ENCODE measurements at places on chromosomes 1 and 21.
A peak's percentile ranks its signal among the peaks of the same experiment; 100 is the strongest.

- no peak for DNase-seq
These were observed 256.3 kb upstream of the IRF2BP2 start for GRCh38 chr1:234866007-234866866.

DNA sequence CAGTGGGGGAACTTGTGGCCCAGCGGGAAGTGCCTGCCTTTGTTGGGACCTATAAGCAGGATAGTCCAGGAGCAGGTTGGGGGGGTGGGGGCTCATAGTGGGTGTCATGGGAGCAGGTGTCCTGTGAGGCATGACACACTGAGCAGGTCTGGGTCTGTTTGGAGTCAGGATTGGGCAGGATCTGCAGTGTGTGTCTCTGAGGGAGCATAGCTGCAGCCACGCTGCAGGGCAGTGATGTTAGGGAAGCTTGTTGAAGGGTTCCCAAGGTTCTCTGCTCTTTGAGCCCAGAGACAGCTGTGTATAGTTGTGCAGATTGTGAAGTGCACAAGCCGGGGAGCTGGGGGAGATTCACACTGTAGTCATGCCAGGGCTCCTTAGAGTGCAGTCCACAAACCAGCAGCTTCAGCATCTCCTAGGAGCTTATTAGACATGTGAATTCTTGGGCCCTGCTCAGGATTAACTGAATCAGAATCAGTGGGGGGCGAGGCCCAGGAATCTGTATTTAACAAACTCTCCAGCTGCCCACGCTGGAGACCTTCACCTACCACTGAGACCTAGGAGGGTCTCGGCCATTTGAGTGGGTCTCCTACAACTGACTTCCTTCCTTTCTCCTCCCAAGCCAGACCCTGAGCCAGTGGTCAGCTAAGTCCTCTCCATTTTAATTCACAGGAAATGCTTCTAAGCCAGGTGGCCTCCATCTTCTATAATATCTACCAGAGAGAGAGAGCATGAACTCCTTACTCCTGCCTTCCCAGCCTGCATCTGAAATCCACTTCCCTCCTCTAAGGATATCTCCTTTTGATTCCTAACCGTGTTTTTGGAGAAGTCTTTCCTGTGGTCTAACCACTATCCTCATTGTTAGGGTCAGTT, 11.1 kb downstream of the INSRR start:
- DNase-seq, result no peak

DNA sequence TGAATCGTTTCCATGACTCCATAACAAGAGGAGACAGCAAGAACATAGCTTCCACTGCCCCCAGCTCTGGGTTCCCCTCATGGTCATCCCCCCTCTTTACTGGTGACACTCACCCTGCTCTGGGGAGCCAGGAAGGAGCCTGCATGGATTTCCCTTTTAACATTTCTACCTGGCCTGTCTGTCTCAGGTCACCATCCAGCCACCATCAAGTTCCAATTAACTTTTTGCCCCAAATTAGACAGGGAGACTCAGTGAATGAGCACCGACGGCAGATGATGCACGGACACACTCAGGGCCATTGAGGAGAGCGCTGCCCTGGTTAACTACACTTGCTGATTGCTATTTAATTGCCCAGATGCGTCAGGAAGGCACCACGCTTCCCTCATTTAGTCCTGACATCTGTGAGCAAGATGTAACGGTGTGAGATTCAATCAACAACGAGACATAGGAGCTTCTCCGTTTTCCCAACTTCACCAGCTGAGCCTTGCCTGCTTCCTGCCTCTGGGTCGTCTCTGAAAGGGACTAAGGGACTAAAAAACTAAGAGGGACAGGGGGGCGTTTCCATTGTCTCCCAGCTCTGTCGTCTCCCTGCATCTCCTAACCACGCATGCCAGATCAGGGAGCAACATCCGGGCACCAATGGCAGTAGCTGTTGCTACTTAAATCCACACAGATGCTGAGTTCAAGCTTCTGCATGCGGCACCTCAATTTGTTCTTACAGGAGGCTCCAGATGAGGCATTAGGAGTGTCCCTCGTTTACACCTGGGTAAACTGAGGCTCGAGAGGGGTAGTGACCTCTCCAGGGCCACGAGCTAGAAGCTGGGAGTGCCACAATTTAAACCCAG, 426.7 kb downstream of the NPHP4 start:
- no peak for DNase-seq

DNA sequence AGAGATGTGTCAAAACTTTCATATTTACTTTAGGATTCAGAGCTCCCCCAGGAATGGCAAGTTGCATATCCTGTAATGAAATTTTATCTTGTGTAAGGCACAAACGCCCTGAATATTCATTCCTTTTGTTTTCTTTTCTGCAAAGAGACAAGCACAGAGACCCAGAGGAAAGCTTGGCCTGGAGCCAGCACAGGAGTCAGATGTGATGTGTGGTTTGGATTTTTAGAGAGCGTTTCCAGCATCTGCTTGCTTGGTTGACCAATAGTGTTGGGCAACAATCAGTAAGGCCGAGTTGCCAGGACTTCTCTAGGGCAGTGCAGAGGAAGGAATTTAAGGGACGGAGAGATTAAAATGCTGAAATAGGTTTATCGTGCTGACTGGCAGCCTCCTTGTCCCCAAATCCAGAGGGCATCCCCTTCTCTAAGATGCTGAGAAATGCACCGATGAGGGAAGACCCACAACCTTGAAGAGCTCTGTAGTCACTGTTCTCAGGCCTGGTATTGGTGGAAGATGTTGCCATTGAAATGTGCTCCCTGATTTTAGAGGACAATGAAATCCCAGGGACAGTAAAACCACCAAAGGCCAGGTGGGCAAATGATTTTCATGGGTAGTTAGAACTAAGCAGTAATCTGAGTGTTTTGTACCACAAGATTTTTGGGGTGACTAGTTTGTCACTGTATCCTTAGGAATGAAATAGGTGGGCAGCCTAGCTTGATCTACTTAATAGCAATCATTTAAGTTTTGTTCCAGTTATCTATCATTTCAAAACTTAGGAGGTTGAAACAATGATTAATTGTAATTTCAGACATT, 37.9 kb upstream of the RHOU start:
- no peak for DNase-seq

GRCh38 chr1:7576946-7577657, 194.0 kb upstream of the VAMP3 start:
- no peak for DNase-seq

GRCh38 chr1:160581961-160582360, 2.7 kb upstream of the CD84 start:
- no peak for DNase-seq

GRCh38 chr1:45545553-45546310, 4.9 kb upstream of the AKR1A1 start:
- DNase-seq, result no peak

GRCh38 chr21:16570856-16571255, 841.1 kb downstream of the USP25 start:
- no peak for DNase-seq

DNA sequence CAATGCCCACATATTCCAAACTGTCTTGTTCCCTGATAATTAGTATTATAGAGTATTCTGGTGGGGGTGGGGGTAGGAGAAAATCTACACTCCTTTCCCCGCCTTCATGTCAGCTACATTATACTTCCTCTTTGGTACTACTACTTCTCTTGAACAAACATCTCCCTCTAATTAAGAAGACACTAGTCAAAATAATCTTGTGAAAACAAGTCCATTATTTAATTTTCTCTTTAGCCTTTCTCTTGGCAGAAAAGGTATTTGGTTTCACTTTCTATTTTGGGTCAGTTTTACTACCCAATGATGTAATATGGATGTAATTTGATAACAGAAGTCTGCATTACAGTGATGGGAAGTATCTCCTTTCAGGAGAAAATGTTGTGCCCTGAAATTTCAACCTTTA, 22.5 kb downstream of the NTMT2 start:
- DNase-seq, result no peak

GRCh38 chr1:114353262-114353661, 157.7 kb downstream of the TRIM33 start:
- no peak for DNase-seq

- peak; percentile 35 for DNase-seq
These were observed 1.4 kb upstream of the SSBP3 start for GRCh38 chr1:54407404-54408146.

DNA sequence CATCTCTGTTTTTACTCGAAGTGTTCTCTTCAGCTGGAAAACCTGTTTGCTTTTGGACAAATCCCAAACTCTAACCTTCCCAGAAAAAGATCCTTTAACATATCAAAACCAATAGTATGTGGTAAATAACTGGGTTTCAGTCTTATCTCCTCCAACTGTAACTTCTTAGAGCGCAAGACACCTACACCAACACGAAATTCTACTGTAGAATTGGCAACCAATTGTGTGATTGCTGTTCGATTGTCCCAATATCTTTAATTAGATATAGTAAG, 5.8 kb upstream of the MPZL1 start:
- DNase-seq, result no peak

DNA sequence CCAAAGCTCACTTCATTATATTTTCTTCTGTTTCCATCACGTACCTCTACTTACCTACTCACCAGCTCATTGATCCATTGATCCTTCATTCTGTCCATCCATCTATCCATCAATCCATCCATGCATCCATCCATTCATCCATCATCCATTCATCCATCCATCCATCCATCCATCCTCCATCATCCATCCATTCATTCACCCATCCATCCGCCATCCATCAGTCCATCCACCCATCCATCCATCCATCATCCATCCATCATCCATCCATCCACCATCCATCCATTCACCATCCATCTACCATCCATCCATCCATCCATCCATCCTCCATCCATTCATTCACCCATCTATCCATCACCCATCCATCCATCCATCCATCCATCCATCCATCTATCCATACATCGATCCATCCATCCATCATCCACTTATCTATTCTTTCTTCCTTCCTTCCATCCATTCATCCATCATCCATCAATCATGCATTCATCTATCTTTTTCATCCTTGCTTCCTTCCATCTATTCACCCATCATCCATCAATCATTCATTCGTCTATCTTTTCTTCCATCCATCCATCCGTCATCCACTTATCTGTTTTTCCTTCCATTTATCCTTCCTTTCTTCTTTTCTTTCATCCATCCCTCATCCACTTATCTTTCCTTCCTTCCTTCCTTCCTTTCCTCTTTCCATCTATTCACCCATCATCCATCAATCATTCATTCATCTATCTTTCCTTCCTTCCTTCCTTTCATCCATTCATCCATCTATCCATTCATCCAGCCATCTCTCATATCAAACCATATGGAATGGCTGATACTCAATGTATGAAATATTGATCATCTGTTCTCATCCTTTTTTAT, 35.3 kb upstream of the ACTRT2 start:
- DNase-seq, result no peak

DNA sequence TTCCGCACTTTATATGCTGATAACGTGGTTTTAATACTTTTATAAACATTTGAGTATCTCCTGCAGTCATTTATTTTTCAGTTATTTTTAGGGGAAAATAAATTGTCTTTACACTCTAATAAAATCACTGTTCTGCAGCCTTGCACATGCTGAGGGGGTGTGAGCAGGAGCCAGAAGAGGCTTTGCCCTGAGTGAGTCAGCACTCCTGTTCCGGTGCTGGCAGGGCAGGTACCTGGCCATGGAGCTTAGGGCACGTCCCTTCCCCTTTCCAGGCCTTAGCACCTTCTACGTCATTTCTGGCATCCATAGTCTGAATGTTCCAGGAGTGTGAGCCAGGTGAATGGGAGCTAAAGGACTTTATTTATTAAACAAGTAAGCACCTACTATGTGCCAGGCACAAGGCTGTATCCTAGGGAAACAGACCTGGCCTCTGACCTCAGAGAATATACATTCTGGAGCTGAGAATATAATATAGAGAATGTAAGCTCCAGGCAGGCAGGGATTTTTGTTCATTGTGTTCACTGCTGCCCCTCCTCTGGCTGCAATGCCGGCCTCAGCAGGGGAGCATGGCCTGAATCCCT, 402.9 kb downstream of the PTPRU start:
- DNase-seq, result no peak

DNA sequence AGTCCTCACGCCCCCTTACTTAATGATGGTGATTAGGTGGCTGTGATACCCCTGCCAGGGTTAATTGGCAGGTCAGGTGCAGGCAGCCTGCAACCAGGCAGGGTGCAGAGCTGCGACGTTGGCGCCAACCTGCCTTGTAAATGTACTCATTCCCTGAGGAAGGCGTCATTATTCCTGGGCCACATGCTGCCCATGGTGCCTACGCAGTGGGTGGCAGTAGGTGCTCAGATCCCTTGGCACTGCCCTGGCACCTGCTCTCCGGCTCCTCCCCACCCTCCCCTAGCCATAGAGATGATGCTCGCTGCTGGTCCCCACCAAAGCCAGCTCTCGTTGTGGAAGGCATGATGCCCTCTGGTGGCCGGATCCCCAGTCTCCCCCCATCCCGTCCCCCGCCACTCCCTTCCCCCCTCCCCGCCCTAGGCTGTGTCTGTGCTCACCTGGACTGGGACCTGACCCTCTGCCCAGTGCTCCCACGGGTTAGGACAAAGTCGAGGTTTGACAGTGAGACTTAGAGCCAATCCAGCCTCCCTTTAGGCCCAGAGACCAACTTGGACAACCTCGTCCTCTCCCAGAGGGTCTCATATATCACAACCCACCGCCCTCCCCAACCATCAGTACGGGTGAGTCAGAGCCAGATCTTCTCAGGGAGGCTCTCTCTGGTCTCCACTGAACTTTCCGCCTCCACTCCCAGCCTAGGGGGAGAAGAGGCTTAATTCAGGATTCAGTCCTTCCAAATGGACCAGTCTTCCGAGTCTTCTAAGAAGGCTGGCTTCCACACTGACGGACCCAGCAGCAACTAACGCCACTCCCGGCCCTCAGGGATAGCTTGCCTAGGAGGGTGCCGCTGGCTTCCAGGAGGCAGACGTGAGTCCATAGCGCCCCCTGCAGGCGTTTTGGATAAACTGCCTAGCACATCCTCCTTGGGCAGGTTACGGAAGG, 5.7 kb downstream of the KRTCAP2 start:
- DNase-seq, result no peak

DNA sequence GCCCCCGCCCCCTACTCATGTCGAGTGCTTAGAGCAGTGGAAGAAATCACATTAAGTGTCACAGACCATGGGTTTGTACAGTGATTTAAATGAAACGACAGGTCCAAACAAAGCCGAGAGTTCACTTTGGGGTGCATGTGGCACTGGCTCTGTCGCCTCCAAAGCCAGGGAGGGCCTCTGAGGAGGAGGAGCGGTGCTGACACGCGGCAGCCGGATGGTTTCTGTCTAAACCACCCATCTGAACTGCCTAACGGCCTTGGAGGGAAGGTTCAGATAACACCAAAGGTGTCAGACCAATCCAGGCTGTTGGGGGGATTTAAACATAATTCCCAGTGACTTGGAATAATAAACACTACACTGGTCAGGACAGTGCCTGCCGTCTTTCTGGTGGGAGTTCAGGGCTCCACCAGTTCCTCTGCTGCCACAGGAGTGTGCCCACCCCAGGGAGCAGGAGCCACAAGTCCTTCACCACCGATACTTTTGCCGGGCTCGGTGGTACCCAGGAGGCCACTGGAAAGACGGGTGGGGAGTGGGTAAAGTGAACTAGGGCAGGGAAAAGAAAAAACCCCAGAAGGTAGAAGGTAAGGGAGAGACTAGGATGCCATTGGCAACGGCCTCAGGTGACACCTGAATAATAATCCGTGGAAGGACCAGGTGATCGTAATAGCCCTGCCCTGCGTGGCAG, 78.2 kb downstream of the SLC66A1 start:
- DNase-seq, result no peak
